ENCODE measurements at places on chromosomes 2 and 18.

DNA sequence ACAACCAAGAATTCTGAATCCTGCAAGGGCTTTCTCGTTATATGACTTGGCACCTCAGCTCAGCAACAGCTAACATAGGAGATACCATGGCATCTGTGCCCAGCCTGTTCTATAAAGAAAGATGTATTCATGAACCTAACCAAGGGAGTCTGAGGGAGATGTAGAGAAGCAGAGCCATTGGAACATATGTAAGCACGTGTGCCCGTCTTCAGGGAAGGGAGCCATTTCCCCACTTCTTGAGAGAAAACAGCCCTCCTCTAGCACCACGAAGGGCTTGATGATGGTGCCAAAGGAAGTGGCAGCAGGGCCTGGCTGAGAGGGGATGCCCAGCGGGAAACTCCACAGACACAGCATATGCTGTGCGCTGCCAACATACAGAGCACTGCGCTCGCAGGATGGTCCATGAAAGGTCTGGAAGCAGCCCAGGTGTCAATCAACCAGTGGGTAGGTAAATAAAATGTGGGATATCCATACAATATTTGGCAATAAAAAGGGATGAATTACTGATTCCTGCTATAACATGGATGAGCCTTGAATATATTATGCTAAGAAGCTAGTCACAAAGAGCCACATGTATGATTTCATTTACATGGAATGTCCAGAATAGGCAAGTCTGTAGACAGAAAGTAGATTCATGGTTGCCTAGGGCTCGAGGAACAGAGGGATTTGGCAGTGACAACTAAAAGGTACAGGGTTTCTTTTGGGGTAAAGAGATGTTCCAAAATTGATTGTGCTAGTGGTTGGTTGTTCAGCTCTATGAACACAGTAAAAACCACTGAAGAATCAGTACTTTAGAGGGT lies 16.1 kb downstream of the TMEM247 start:
- peaks cover 6% of the 10 kb centered on the region for H3K36me3 ChIP-seq
- H3K4me3 ChIP-seq = no peak overlapping the region
- DNase-seq = no peak
- no peak overlapping the region for H3K27ac ChIP-seq

DNA sequence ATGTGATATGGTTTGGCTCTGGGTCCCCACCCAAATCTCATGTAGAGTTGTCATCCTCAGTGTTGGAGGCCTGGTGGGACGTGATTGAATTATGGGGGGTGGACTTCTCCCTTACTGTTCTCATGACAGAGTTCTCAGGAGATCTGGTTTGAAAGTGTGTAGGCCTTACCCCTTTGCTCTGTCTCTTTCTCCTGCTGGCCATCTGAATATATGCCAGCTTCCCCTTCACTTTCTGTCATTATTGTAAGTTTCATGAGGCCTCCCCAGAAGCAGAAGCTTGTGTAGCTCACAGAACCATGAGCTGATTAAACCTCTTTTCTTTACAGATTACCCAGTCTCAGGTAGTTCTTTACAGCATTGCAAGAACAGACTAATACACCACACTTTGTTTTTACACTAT lies 222.3 kb downstream of the DOK6 start:
- H3K27me3 ChIP-seq = peaks cover 16% of the 10 kb centered on the region
- no peaks in the 10 kb centered on the region for H3K4me1 ChIP-seq
- no peak for DNase-seq
- no peak overlapping the region for H3K27ac ChIP-seq

- no peak overlapping the region for H3K4me3 ChIP-seq
- no peak overlapping the region for H3K27ac ChIP-seq
- H3K36me3 ChIP-seq = no peaks in the 10 kb centered on the region
- peaks cover 4% of the 10 kb centered on the region for H3K4me1 ChIP-seq
- no peak for DNase-seq
Measured at GRCh38 chr2:172930871-172931255, 144.8 kb upstream of the MAP3K20 start.

DNA sequence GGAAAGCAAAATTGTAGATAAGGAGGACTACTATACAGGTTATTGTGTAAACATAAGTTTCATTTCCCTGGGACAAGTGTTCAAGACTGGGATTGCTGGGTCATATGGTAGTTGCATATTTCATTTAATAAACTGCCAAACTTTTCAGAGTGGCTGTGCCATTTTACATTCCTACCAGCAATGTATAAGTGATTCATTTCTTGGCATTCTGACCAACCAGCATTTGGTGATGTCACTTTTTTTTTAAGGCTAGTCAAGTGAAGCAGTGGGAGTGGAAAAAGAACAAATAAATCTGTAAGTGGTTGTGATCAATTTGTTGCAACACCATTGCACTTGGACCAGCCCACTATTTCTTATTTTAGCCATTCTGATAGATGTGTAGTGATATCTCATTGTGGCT lies 5.2 kb upstream of the CHCHD5 start:
- H3K4me3 ChIP-seq = no peak overlapping the region
- peaks cover 16% of the 10 kb centered on the region for H3K36me3 ChIP-seq
- H3K27ac ChIP-seq = no peak overlapping the region
- H3K27me3 ChIP-seq = no peaks in the 10 kb centered on the region
- H3K4me1 ChIP-seq = peaks cover 8% of the 10 kb centered on the region
- no peak for DNase-seq

- H3K4me3 ChIP-seq = no peak overlapping the region
- H3K27me3 ChIP-seq = no peaks in the 10 kb centered on the region
- H3K27ac ChIP-seq = peak overlapping the region; percentile 61
- H3K36me3 ChIP-seq = no peaks in the 10 kb centered on the region
Measured at GRCh38 chr2:181074457-181074856, 94.1 kb downstream of the UBE2E3 start.

- no peak for DNase-seq
- H3K4me1 ChIP-seq = peaks cover 8% of the 10 kb centered on the region
- no peak overlapping the region for H3K27ac ChIP-seq
- peaks cover 17% of the 10 kb centered on the region for H3K27me3 ChIP-seq
Measured at GRCh38 chr2:38540580-38541286, 62.0 kb downstream of the HNRNPLL start.

- H3K27ac ChIP-seq = no peak overlapping the region
- H3K4me3 ChIP-seq = no peak overlapping the region
- no peak for DNase-seq
- H3K4me1 ChIP-seq = peaks cover 10% of the 10 kb centered on the region
Measured at GRCh38 chr2:231134910-231135655, 10.2 kb upstream of the HTR2B start.

DNA sequence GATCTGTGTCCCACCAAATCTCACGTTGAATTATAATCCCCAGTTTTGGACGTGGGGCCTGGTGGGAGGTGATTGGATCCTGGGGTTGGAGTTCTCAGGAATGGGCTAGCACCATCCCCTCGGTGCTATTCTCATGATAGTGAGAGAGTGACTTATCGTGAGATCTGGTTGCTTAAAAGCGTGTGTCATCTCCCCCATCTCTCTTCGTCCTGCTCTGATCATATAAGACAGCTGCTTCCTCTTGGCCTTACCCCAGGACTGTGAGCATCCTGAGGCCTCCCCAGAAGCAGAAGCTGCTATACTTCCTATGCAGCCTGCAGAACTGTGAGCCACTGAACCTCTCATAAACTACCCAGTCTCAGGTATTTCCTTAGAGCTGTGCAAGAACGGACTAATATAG lies 163.7 kb upstream of the NDUFV2 start:
- no peaks in the 10 kb centered on the region for H3K36me3 ChIP-seq
- no peak for DNase-seq
- no peaks in the 10 kb centered on the region for H3K4me1 ChIP-seq
- no peaks in the 10 kb centered on the region for H3K27me3 ChIP-seq

DNA sequence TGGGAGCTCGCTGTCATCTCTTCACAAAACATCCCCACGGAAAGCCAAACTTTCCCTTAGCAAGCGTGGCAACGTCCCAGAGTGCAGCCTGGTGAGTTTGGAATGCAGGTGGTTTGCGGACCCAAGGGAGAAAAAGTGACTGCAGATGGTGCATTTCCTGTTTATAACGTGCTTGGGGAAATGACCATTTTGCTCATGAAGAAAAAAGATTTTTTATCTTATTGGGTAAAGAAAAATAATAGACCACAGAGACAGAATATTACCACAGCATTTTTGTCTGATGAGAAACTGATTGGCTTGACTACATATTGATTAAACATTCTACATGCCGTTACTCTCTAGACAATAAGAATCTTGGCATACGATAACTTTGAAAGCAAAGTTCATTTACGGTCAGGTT lies 136.5 kb downstream of the COPS8 start:
- H3K4me3 ChIP-seq = no peak overlapping the region
- peaks cover 38% of the 10 kb centered on the region for H3K27me3 ChIP-seq
- DNase-seq = no peak
- H3K27ac ChIP-seq = no peak overlapping the region
- no peaks in the 10 kb centered on the region for H3K4me1 ChIP-seq
- H3K36me3 ChIP-seq = no peaks in the 10 kb centered on the region

DNA sequence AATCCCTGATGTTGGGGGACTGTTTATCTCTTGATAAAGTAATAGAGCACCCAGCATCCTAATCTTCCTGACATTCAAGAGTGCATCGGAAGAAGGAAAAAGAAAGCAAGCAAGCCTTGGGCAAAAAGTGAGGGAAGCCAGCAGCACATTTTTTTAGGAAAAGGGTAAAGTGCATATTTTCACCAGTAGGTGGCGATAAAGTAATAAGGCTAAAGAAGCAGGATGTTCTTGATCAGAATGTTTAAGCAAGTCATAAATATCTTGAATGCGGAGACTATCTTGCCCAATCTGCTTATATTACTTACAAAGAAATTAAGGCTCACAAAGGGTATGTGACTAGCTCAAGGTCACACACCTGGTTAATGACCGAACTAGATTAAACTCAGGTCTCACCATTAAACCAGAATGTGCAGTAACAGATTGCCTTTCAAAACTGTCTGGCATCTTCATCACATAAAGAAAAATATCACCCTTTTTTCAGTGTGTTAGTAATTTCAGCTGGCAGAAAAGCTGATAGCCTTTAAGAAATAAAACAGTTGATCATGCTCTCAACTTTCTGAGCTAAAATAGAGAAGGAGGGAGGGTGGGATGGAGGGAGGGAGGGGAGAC lies 83.8 kb downstream of the VIT start:
- no peaks in the 10 kb centered on the region for H3K36me3 ChIP-seq
- no peak overlapping the region for H3K4me3 ChIP-seq
- no peaks in the 10 kb centered on the region for H3K4me1 ChIP-seq
- peaks cover 12% of the 10 kb centered on the region for H3K27me3 ChIP-seq

GRCh38 chr2:167964650-167965413 lies 282.6 kb downstream of the STK39 start:
- no peak for DNase-seq
- H3K4me3 ChIP-seq = no peak overlapping the region
- H3K27me3 ChIP-seq = no peaks in the 10 kb centered on the region
- no peak overlapping the region for H3K27ac ChIP-seq

DNA sequence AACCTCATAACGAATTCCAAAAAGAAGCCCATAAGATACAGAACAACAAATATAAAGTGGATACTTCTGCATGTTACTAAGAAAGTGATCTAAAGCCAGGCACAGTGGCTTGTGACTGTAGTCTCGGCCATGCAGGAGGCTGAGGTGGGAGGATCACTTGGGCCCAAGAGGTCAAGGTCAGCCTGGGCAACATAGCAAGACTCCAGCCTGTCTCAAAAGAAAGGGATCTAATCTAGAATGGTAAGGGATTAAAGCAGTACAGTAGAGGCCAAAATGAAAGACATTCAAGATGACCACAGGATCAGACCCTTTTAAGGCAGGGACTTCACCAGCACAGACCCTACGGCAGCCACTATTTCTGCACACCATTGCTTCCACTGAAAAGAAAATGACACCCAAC lies 3.8 kb downstream of the COBLL1 start:
- no peak overlapping the region for H3K4me3 ChIP-seq
- no peaks in the 10 kb centered on the region for H3K4me1 ChIP-seq
- no peak overlapping the region for H3K27ac ChIP-seq
- H3K27me3 ChIP-seq = peaks cover 16% of the 10 kb centered on the region

DNA sequence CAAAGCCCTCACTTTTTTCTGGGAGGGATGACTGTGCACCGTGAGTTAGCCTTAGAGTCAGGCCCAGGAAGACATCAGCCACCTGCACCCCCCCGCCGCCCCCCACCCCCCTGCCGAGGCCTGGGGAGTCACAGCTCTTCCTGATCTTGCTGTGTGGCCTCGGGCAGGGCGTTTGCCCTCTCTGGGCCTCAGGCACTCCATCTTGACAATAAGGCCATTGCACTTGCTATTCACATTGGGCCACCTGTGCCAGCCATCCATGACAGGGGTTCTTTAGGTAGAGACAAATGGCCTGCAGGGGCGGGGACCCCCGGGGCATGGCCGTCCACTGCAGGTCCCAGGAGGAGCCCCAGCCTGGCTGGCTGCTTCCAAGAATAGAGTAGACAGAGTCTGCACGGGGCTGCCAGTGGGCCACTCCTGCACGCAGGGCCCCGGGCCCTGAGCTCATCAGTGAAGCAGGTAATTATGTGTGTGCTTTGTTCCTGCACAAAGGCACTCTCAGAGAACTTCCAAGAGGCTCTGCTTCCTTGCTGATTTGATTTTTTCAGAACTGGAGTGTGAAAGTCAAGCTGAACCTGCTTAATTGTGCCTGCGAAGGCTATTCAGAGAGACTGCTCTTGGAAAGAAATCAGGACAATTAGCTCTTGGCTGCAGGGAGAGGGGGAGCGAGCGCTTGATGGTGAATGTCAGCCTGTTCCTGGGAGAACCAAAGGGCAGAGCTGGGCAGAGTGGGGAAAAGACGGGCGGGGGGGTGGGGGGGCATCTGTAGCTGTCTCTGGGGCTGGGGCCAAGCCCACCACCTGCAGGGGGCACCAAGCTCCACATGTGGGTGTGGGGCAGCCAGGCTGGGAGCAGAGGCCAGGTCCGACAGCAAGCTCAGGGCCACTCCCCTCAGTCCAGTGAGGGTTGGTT lies 40.3 kb downstream of the RRM2 start:
- H3K27me3 ChIP-seq = no peaks in the 10 kb centered on the region
- H3K4me3 ChIP-seq = no peak overlapping the region
- peaks cover 6% of the 10 kb centered on the region for H3K36me3 ChIP-seq
- no peak for DNase-seq
- no peak overlapping the region for H3K27ac ChIP-seq

DNA sequence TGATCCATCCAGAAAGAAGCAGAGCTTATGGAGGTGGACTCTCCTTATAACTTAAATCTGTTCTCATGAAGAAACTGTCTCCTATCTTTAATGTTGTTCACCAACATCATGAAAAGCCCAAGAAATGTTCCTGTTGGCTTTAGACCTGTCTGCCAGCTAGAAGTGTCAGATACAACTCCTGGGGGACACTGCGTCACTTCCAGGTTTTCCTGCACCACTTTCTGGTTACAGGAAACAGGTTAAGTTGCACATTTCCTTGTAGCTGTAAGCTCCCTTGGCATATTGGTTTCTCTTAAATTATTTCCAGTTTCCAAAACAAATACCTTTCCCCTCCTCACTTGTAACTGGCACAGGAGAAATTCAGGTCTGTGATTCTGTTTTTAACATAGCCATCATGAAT lies 2.9 kb downstream of the CEP68 start:
- peaks cover 34% of the 10 kb centered on the region for H3K4me1 ChIP-seq
- DNase-seq = no peak
- H3K4me3 ChIP-seq = no peak overlapping the region
- peaks cover 16% of the 10 kb centered on the region for H3K36me3 ChIP-seq
- no peak overlapping the region for H3K27ac ChIP-seq

DNA sequence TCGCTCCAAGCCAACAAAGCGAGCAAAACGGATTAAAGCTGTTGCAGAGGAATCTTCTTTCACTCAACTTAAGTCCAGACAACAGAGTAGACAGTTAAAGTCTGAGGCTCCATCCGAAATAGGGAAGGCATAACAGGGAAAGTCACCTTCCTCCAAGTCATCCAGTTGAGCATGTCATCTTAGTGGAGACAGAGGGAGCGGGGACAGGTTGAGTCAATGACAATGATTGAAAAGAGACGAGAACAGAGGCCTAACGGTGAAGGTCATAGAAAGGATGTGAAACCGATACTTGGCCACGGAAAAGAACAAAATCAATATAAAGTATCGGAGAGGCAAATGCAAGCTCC lies 455 bp downstream of the C18orf32 start:
- H3K27ac ChIP-seq = peak overlapping the region; percentile 96
- DNase-seq = no peak
- H3K4me1 ChIP-seq = peaks cover 32% of the 10 kb centered on the region
- no peaks in the 10 kb centered on the region for H3K27me3 ChIP-seq
- H3K4me3 ChIP-seq = peak overlapping the region; percentile 88

Measured in effector memory CD8-positive, alpha-beta T cell (primary cell).